ENCODE measurements at places on chromosomes 3 and 15.

- peak; percentile 59 for DNase-seq
Observed at GRCh38 chr3:149077628-149078027, 8.7 kb downstream of the HLTF start.

GRCh38 chr3:131282379-131282778 is 99.2 kb upstream of the NUDT16 start:
- DNase-seq = no peak

GRCh38 chr3:29382409-29382808 is 101.5 kb downstream of the RBMS3 start:
- DNase-seq = peak; percentile 57

DNA sequence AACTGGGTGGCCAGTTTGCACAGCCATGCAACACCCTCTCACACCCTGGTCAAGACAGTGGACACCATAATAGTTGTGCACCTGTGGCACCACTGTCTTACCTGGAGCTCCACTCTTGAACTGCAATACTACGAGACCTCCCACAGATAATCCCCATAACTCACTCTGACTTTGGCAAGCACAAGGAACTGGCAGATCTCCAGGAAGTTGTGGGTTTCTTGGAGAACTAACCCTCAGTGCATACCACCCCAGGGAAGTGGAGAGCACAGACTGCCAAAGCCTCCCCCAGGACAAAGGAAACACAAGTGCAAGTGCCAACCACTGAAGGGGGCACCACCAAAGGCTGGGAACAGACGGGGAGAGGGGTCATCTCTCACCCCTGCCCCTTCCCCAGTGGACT is 318.6 kb downstream of the SUCLG2 start:
- DNase-seq = no peak

- peak; percentile 83 for DNase-seq
Observed at GRCh38 chr3:11810276-11810675, 36.4 kb downstream of the TAMM41 start.

GRCh38 chr3:136932978-136933772 is 24.6 kb upstream of the IL20RB start:
- DNase-seq = no peak

GRCh38 chr3:193948459-193948858 is 187.5 kb upstream of the HES1 start:
- DNase-seq = no peak

DNA sequence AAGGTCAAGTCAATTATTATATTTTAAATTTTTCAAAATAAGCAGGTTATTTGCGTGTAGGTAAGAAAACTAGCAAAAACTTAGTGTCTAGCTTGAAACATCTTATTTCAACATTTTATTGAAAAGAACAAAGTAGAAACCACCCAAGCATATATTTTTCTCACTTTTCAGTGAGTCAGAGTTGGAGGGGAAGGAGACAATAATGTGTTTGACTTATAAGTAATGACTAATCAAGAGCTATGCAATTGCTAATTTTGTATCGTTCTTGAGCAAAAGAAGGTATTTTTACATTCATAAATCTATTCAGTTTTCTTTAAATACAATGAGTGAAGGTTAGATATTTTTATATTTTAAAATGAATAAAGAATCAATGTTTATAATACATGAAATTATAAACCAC is 54.4 kb upstream of the P2RY1 start:
- DNase-seq = no peak

- no peak for DNase-seq
Observed at GRCh38 chr3:29189328-29189727, 91.5 kb upstream of the RBMS3 start.

- DNase-seq = peak; percentile 6
Observed at GRCh38 chr3:85360742-85361387, 402.1 kb downstream of the CADM2 start.

DNA sequence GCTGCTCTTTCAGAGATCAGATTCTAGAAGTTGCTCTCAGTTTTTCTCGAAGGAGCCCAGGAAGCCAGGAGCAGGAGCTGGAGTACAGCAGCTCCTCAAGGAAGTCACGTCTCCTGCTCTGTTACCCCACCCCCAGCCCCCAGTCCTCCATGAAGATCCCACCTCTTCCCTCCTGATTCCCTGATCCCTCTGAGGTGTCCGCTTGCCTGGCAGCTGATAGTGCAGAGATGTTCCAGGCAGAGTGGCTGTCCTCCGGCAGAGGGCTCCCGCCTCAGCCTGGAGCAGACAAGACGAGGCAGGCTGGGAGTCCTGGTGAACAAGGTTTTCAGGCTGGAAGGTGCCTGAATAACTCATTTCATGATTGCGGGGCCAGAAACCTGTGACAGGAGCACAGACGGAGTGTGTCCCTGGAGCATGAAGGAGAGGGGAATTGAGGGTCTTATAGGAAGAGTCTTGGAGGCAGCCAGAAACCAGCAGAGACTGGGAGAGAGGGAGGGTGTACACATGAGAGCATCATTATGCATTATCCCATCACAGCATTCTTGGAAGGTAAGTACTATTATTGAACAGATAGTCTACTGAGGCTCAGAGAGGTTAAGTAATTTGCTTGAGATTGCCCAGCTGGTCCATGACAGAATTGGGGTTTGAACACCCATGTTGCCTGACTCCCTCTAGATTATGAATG is 1.2 kb downstream of the HRH1 start:
- peak; percentile 76 for DNase-seq

- DNase-seq = peak; percentile 78
Observed at GRCh38 chr3:69761896-69762767, 22.9 kb downstream of the MITF start.

DNA sequence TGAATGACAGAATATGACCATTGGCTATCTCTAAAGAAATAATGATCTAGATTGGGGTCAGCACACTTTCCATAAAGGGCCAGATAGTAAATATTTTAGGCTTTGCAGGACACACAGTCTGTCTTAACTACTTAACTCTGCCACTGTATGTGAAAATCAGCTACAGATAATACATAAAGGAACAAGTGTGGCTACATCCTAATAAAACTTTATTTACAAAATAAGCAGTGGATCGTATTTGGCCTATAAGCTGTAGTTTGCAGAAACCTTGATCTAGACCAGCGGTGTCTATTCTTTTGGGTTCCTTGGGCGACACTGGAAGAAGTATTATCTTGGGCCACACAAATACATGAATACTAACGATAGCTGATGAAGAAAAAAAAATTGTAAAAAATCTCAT is 27.6 kb downstream of the GSK3B start:
- DNase-seq = no peak

DNA sequence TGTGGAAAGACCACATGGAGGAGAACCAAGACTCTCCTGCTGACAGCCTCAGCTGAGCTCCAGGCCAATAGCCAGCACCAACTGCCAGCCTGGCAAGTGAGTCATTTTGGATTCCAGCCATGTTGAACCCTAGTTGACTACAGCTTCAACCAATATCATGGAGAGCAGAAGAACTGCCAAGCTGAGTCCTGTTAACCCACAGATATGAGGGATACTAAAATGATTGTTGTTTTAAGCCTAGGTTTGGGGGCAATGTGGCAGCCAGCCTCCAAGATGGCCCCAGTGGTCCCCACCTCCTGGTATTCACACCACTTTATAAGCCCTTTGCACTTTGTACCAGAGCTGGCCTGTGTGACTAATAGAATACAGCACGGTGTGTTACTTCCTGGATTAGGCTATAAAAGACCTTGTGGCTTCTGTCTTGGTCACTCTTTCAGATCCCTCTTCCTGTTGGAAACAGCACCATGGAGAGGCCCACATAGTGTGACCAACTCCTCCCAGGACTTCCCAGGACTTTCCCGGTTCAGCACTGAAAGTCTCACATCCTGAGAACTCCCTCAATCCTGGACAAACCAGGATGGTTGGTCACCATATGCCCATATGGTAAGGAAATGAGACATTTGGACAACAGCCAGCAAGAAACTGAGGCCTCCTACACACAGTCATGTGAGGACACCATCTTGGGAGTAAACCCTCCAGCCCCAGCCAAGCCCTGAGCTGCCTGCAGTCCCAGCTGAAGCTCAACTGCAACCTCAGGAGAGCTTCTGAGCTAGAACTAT is 32.4 kb upstream of the CDV3 start:
- DNase-seq = peak; percentile 61

DNA sequence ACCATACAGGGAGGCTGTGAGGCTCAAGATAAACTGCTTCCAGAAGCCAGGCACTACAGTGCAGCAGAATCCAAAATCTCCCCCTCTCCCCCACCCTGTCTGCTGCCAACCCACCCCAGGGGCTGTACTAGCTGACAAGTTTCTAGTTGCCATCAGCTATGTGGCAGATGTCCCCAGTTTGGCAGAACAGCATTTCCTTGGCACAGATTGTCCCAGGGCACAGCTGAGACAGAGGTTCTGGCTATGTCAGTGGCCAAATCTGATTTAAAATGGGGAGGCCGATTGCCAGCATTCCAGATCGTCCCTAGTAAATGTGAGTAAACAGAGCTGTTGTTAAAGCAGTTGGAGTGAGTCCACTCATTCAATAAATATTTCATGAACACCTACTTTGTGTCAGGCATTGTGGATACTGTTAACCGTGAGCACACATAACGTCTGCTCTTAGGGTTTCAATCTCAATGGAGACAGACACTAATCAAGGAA is 28.0 kb upstream of the CCDC174 start:
- DNase-seq = no peak

- DNase-seq = no peak
Observed at GRCh38 chr3:161347726-161348125, 23.6 kb downstream of the SPTSSB start.

DNA sequence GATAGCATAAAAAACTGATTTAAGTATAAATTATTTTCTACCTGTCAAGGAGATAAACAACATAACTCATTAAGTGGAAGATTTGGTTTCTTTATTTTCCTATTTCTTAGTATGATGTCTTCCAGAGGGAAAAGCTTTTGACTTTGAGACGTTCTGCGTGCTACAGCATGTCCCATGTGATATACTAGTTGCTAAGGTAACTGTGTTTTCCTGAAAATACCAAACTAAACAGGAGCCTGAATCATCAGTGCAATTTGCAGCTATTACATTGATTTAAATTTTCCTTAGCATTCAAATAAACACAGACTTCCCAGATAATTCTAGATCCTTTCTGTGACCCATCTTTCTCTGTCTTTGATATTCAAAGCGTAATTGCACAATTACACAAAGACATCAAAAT is 117.7 kb upstream of the P2RY1 start:
- no peak for DNase-seq

DNA sequence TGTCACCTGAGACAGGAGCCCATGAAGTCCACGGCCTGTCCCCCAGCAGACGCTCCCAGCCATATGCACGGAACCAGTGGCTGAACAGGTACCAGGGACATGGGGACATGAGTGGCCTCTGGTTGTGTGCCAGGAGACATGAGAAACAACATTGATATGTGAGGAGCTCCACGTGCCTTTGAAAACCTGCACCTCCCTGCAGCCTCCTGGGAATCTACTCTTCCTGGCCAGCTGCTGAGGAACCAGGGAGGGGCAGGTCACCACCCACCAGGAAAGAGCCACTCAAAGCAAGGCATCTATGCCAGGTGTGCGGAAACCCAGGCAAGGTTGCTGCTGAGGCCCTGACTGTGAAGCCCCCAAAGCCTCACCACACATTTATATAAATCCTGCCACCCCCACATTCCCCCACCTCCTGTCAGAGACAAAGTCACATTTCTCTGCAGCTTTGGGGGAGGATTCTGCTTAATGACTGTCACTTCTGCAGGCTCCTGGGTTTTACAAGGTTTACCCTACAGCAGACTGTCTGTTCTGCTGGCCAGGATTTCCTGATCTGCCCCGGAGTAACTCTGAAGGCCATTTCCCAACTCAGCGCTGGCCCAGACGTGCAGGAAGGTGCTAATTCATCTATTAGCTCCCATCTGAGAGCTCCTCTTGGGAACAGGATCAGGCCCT is 110.8 kb downstream of the ADCY5 start:
- no peak for DNase-seq

- no peak for DNase-seq
Observed at GRCh38 chr3:105480768-105481167, 114.1 kb downstream of the ALCAM start.

DNA sequence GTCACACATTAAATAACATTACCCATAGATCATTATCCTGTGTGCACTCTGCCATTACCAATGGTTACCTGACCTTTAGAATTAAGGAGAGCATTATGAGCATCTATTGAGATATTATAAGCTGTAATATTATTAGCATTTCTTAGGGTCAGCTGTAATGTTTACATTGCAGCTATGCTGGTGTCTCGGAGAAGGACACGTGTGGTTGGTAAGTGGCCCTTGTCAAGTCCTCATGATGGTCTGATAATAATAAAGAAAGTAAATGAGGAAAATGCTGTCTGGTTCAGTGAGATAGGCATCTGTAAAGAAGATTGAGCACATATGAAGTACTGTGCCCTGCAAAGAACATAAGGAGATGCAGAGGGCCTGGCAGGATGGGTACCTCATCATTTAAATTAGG is 71.7 kb upstream of the ARL6 start:
- no peak for DNase-seq

- DNase-seq = peak; percentile 86
Observed at GRCh38 chr3:44883999-44884431, 9.6 kb downstream of the TGM4 start.

- DNase-seq = peak; percentile 53
Observed at GRCh38 chr15:38304481-38304880, 51.8 kb downstream of the SPRED1 start.

GRCh38 chr3:101809178-101810021 is 30.4 kb downstream of the NXPE3 start:
- peak; percentile 36 for DNase-seq

DNA sequence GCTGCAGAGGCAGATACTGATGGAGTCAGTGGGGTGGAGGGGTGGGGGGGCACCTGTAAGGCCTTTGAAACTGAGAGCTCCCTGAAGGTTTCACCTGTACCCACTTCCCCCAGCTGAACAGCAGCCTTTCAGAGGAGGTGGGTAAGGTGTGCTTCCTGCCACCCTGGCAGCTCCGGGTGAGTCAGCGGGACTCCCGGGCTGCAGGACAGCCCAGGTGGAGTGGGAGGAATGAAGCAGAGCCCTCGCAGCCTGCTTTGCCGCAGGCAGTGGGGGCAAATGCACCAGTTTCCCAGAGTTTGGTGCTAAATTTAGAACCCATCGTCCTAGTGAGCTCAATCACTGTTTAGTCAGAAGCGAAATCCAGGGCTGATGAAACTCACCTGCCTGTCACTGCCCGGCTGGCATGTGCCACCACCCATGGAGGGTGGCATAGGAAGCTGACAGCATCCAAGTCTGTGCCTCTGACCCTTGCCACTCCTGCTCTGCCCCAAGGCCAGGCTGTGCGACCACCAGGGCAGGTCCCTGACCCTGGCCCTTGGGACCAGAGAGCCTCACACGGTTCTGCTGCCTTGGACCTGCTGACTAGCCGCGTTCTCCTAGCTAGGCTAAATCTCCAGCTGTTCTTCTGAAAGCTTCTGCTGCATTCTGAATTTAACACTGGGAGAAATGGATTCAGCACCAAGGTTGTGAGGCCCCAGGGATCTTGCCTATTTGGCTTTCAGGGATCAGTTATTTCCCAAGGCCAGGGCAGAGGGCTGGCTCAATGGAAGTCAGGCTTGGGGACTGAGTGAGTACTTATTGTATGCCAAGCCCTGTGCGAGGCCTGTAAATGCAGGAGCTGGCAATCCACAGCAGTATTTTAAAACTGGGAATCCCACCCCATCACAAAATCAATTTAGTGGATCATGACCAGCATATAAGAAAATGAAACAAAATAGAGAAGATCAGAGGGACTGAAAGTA is 67.3 kb upstream of the RASGRF1 start:
- no peak for DNase-seq

- no peak for DNase-seq
Observed at GRCh38 chr3:134597390-134597970, 53.3 kb downstream of the KY start.

Data from fibroblast of gingiva (primary cell).